Hypothalamus (tissue), 51 donors: ENCODE measurements at places on chromosomes 3 and 15.
A peak's percentile ranks its signal among the peaks of the same experiment; 100 is the strongest.

DNA sequence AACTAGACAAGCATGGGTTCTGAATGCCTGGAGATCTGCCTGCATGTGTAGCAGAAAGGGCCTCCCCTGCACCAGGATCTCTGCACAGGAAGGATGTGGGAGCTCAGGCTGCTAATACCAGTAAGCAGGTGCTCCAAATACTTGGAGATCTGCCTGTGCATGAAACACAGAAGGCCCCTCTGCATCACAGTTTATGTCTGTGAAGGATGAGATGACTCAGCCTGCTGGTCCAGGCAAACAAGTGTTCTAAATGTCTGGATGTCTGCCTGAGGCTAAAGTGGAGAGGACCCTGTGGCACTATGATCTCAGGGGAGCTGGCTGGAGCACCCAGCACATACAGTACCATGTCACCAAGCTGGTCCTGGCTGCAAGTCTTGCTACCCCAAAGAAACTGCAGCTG is 678.8 kb downstream of the MCTP2 start:
- no peak for DNase-seq

- DNase-seq: no peak
Measured at GRCh38 chr3:13440204-13440817, 20.2 kb upstream of the NUP210 start.

GRCh38 chr15:50051811-50052419 is 67.1 kb downstream of the ATP8B4 start:
- no peak for DNase-seq

GRCh38 chr15:69855258-69856000 is 242.3 kb downstream of the TLE3 start:
- DNase-seq: no peak

- DNase-seq: no peak
Measured at GRCh38 chr3:30583973-30584372, 22.4 kb upstream of the TGFBR2 start.

DNA sequence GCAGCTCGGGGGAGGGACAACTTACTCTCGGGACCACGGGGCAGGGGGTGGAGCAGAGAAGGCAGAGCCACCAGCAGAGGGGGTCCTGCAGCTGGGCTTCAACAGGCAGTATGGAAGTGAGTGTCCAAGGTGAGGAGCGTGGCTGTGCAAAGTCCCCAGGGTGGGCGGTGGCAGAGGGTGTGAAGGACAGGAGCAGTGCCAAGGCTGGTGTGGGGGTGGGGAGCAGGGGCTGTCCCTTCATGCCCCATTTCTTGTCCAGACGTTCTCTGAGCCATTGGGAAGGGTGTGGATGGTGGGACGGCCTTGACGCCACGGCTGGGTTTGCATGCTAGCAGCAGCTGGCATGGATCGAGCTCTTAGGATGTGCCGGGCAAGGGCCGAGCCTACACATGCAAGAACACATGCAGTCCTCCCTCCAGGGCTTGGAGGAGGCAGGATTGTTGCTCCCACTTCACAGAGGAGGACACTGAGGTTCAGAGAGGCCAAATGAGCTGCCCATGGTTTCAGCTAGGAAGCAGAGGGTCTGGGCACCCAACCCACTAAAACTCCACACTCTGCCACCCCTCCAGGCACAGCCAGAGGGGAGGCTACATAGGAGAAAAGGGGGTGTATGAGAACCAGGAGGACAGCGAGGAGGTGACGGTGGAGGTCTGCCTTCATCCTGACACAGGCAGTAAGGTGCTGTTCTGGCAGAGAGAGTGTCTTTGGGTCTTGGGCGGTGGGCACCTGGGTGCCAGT is 93.6 kb downstream of the TBC1D2B start:
- DNase-seq: no peak

DNA sequence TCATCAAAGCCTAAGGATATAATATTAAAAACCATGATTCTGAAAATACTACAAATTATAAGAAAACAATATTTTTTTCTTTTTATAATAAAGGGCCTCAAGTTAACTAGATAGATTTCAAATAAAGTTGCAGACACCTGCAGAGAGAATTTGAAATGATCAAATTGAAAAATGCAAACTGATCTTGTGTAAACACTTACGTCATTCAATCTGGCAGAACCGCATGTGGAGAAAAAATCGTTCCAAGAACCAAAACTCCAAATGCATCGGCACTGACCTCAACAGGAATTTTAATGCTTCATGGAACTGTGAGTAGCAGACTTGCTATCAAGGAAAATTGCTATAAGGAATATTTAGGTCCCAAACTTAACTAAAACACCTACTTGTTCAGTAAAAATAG is 17.2 kb downstream of the CPA3 start:
- DNase-seq: no peak

DNA sequence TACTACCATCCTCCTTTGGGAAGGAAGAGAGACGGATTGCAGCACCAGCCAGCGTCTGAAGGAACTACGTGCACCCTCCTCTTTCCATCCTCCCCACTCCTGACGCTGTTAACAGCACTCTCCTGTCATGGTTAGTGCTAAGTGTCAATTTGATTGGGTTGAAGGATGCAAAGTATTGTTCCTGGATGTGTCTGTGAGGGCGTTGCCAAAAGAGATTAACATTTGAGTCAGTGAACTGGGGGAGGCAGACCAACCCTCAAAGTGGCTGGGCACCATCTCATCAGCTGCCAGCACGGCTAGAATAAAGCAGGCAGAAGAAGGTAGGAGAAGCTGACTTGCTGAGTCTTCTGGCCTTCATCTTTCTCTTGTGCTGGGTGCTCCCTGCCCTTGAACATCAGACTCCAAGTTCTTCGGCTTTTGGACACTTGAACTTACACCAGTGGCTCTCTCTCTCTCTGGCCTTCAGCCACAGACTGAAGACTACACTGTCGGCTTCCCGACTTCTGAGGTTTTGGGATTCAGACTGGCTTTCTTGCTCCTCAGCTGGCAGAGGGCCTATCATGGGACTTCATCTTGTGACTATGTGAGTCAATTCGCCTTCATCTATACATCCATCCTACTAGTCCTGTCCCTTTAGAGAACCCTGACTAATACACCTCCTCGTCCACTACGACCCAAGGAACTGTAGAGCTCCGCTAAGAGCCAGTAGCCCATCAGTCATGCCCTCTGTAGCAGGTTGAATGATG is 128.2 kb upstream of the HES1 start:
- no peak for DNase-seq

GRCh38 chr3:150038830-150039229 is 68.1 kb upstream of the PFN2 start:
- no peak for DNase-seq

DNA sequence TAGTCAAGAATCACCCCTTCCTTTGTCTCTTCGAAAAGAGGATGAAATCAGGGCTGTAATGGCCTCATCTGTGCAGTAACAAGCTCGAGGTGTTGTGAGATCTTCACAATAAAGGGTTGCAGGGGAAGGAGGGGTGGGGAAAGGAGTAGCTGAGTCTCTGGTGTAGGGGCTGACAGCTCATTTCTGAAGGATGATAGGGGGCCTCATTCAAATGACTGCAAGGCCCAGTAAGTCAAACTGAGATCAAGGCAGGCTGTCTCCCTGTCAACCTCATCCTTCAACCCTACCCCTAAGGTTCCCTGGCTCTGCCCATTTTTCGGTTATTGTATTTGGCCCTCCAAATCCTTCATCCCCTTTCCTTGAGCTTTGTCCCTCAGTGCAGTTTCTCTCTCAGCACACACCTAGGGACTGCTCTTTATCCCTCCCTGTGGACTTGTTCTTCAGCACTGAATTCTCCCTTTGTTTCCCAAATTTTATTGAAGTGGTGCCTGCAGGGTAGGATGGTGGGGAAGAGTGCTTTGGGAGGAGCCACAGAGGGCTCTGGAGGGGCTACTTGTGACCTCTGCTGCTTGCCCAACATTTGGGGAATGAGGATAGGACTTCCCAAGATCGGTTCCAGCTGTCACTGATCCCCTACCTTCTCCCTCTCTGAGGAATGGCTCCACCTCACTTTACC is 38.1 kb downstream of the ZNF589 start:
- no peak for DNase-seq

GRCh38 chr15:58515807-58516206 is 84.0 kb downstream of the LIPC start:
- no peak for DNase-seq

DNA sequence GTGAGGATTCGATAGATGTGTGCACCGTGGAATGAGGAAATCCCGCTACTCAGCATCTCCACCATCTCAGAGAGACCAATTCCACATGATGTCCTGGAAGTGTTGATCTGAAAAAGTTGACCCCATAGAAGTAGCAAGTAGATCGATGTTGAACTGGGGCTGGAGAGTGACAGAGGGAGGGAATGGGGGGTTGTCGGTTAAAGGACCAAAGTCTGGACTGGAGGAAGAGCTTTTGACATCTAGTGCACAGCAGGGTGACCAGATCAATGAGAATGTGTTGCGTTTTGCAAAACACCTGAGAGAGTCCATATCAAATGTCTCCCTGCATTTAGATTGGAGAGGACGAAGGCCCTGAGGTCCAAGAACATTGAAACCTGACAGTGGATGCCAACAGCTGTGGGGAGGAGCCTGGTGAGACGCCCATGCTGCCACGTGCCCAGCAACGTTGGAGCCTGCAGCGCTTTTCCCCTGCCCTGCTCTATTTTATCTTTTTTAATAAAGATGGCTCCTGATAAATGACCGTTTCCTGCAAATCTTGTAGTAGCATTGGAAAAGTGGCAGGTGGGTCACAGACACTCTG is 30.1 kb upstream of the RPL32 start:
- DNase-seq: no peak

DNA sequence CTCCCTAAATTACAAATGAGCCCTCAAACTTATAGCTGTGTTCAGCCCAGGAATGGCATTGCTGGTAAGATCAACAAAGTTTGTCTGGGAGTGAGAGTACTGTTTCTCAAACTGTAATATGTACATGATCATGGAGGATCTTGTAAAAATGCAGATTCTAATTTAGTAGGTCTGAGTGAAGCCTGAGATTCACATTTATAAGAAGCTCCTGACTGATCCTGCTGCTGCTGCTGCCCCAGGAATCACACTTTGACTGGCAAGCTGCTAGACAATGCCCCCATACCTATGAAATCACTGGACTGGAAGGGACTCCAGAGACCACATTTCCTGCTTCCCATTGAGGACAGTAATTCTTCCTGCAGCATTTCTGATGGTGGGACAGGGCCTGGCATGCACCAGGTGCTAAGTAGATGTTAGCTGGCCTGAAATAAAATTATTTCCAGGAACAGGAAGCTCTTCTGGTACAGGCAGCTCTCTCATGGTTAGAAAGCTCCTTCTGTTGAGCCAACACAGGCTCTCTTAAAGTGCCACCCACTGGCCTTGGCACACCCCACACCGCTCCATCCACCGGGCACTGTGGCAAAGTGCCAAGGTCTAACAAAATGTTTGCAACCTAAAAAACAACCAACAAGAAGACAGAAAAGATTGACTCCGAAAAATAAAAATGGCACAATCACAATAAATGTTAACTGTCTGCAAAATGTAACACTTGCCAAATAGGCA is 36.7 kb upstream of the ZNF710 start:
- no peak for DNase-seq

DNA sequence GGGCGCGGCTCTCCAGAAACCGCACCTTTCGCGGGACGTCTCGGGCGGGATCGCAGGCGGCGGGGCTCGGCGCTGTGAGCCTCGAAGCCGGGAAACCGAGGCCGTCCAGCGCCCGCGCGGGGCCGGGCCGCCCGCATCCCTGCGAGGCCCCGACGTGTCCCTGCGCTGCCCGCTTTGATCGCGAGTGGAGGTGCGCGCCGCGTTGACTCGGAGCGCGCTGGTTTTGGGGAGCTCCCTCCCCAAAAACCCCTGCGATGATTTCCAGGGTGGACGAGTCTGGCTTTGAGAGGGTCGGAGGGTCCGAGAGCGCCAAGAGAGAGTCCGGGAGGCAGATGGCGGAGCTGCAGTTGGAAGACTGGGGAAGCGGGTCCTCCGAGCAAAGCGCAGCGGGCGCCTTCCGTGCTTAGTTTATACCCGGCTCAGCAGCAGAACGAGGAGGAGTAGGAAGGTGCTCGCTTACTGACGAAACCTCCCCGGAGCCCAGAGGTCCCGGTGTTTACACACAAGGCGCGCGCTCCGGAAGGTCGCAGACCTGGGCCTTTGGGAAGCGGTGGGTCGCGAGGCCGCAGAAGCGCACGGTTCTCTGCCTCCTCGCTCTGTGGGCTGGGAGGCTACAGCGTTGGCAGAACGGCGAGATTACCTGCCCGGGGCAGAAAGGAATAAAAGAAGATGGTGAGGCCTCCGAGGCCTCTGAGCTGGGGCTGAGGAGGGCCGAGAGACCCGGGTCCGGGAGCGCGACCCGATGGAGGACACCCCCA is 687 bp downstream of the ALDH1A3 start:
- DNase-seq: no peak

DNA sequence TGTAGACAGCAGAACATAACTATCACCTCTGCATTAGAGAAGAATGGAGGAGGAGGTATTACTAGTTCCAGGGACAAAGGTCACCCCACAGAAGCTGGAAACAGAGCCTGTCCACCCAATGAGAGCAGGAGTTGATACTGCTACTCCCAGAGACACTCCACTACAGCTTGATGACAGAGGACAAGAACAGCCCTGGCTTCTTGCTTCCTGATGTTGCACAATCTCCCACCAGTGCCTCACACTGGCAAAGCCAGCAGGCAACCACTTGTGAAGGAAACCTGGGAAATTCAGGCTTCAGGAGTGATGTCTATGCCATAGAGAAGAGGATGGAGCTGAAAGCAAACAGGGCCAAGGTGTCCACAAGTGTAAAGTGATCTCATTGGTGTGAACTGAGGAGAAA is 78.0 kb upstream of the POU1F1 start:
- DNase-seq: no peak

- peak; percentile 50 for DNase-seq
Measured at GRCh38 chr15:75042730-75043508, 19.5 kb downstream of the PPCDC start.

DNA sequence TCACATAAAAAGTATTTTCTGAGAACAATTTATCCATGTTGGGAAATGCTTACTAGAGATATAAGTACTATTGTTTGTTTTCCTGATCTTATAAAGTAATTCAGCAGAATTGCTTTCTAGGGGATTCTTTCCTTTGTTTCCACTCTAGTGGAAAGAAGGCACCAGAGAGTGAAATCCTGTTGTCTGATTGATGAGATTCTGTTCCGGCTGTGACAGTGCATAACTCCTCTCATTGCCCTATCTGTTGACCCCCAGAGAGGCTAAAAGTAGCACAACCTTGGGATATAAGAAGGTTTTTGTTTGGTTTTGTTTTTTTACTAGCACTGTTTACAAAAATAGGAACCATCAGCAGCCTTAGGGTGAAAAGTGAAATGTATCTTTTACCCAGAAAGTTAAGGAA is 114.1 kb downstream of the ALCAM start:
- DNase-seq: no peak

GRCh38 chr3:173743516-173743915 is 346.0 kb downstream of the NLGN1 start:
- no peak for DNase-seq

DNA sequence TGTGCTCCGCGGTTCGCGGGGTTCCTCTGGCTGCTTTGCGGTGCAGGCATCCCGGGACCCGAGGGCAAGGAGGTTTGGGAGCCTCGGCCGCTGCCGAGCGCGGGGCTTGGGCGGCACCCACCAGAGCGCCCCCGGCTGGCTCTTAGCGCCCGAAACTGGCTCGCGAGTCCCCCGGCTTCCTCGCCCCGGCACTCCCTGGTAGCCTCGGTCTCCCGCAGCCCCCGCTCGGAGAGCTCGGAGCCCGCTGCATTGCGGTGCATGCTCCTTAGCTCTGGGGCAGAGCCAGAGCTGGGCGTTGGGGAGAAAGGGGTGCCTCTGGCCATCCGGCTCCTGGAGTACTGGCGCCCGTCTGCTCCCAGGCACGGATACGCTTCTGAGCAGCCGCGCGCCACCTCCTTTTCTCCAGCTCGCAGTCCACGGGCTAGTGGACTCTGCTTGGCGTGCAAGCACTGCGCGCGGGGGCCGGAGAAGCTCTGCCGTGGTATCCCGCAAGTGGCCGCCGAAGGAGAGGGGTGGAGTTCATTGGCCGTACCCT is 753 bp downstream of the EPHB1 start:
- no peak for DNase-seq
